Stomach (tissue), 19 donors: ENCODE measurements at places on chromosomes 16 and 17. TPM values are rescaled to one million over a fixed set of nuclear protein-coding genes. Genes with fewer than 3 reads are reported as not detected.

SOCS7 gene
- total RNA-seq: 12.2 TPM

STX1B gene
- total RNA-seq: 0.55 TPM

PIK3R5 gene
- total RNA-seq: 7.6 TPM

SLC5A2 gene
- total RNA-seq: not detected

SCIMP gene
- total RNA-seq: 1.1 TPM

GRCh38 chr17:67139289-67139688, 94.9 kb downstream of the CACNG1 start:
- DNase-seq: no peak

DNA sequence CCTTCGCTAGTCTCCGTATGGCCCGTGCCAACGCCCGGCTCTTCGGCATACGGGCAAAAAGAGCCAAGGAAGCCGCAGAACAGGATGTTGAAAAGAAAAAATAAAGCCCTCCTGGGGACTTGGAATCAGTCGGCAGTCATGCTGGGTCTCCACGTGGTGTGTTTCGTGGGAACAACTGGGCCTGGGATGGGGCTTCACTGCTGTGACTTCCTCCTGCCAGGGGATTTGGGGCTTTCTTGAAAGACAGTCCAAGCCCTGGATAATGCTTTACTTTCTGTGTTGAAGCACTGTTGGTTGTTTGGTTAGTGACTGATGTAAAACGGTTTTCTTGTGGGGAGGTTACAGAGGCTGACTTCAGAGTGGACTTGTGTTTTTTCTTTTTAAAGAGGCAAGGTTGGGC, 2.5 kb downstream of the RPL13 start:
- no peak for DNase-seq

- peak; percentile 82 for DNase-seq
These were observed 43.8 kb downstream of the DNAJA2 start for GRCh38 chr16:46929378-46930332.

- peak; percentile 61 for DNase-seq
These were observed 20.3 kb downstream of the HSD11B2 start for GRCh38 chr16:67451061-67451703.

- DNase-seq: no peak
These were observed 17.9 kb upstream of the ZFHX3 start for GRCh38 chr16:73065632-73066330.

DNA sequence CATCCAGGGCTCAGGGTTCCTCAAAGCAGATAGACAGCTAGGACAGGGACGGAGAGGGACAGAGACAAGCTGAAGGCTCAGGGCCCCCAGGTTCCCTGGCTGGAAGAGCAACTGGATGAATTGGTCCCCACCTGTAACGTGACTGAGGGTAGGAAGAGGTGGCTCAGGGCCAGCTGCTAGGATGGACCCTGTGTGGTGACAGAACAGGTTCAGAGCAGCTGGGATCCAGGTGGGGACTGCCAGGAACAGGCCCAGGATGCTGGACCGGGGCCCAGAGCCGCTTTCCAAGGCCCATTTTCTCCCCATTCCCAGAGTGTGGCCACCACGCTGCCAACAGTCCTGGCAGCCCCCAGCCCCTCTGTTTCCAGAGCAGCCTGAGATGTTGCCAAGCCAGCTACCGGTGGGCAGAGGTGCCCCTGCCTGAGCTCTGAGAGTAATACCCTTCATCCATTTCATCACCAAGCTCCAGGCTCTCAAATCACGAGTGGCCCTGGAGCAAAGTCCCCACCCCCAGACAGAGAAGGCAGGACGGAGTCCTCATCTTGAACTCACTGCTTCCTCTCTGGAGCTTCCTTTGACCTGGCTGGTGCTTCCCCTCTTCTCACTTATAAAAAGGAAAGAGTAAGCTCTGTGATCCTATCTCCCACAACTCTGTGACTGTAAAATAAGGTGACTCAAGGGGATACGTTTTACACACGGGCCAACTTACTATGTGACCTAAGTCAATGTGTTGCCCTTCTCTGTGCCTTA, 79.6 kb downstream of the TMEM132E start:
- DNase-seq: no peak

DNA sequence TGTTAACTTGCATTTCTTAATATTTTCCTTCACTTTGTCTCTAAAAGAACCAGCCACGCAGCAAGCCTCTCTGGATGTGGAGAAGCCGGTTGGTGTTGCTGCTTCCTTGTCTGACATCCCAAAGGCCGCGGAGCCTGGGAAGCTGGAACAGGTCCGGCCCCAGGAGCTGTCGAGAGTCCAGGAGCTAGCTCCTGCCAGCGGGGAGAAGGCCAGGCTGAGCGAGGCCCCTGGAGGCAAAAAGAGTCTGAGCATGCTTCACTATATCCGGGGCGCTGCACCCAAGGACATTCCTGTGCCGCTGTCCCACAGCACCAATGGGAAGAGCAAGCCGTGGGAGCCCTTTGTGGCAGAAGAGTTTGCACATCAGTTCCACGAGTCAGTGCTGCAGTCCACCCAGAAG, 22.8 kb downstream of the GINS2 start:
- DNase-seq: no peak

GRCh38 chr16:89607937-89608740, 5.3 kb upstream of the DPEP1 start:
- no peak for DNase-seq

GRCh38 chr16:51048544-51048943, 102.5 kb downstream of the SALL1 start:
- DNase-seq: no peak

GRCh38 chr17:77528516-77529327, 388.0 kb downstream of the SEC14L1 start:
- no peak for DNase-seq

DNA sequence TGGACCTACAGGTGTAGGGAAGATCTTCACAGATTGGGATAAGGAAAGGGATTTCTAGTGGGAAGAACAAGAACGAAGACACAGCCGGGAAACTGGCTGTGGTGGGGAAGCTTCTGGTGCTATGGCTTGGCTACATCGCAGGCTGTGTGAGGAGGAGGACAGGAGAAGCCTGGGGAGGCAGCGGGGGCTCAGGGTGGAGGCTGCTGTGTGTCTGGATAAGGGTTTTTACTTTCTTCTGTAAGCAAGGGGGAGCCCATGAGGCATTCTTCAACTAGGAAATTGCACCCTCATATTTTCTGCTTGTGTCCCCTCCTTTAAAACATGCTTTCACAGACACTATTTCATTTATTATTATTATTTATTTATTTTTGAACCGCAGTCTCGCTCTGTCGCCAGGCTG, 2.9 kb upstream of the RHBDF2 start:
- no peak for DNase-seq

DNA sequence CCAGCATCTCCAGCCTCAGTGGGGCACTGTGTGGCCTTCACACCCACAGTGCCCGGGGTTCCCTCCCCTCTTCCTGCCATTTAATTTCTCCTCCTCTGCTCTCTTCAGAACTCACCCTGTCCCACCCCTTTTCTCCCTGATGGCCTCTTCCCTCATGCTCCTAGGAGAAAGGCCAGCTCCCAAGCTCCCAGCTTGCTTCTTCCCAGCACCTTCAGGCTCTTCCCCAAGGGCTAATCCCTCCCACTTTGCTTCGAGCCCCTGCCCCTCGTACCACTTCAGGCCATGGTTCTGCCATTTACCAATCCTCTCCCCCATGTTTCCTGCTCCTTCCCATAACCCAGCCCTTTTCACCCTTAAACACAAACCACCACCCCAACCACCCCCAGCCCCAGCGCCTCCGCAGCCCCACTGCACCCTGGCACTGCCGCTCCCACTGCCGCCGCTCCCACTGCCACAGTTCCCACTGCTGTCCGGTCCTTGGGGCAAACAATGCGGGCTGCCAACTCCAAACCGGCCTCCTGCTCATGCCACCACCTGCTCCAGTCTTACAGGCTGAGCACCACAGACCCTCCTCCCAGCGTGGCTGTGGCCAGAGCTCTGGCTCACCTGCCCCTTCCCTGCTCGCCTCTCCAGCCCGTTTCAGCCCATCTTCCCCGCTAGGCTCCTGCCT, 28.6 kb downstream of the ADAM11 start:
- DNase-seq: no peak

DNA sequence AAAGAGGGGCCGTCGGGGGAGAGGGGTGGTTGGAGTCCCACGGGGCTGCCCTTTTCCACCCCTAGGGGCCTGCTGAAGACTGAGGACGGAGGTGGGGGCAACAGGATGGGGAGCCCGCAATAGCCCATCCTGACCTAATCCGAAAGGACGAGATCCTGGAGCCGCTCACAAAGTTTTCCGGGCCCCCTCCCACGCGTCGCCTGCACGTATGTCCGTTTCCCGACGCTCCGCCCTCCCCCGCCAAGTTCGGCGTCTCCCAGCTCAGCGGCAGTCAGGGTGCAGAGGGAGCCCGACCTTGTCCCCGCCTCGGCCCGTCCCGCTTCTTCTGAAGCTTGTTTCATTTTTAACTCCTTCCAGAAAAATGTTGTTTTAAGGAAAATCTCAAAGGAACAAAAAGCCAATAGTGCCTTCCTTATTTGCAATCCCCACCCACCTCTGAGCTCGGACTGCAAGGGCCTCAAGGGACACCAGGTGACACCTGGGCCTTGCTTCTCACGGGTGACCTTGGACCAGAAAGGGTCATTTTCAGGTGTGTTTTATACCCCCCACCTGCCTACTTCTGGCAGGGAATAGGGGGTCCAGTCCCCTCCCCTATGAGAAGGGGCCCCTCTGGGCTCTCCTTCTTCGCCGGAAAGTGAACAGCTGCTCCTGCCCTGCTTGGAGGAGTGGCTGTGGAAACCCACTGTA, 3.4 kb upstream of the ZNF423 start:
- no peak for DNase-seq

DNA sequence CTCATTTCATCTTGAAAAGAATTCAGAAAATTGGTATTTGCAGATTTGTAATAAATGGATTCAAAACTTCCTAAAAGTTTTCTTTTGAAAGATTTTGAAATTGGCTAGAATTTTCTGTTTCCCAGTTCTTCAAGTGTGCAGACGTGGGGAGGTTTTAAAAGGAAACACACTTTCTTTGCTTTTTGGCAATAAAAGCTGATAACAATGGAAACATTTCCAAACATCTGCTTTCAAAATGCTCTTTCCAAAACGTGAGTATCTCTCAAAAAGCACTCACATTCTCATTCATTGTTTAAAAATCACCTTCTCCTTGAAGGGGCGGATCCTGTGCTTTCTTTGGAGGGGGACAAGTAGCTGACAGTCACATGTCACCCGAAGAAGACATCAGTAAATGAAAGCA, 8.6 kb upstream of the GSG1L start:
- DNase-seq: no peak

- DNase-seq: no peak
These were observed 66.8 kb downstream of the CRISPLD2 start for GRCh38 chr16:84886497-84887090.

- DNase-seq: peak; percentile 1
These were observed 13.0 kb upstream of the HOXB9 start for GRCh38 chr17:48639136-48639535.
